ENCODE measurements at places on chromosomes 13 and 19.

GRCh38 chr13:27104606-27105005 is 67.0 kb downstream of the USP12 start:
- no peak for DNase-seq

GRCh38 chr13:112619730-112620631 is 32.0 kb upstream of the TUBGCP3 start:
- no peak for DNase-seq

DNA sequence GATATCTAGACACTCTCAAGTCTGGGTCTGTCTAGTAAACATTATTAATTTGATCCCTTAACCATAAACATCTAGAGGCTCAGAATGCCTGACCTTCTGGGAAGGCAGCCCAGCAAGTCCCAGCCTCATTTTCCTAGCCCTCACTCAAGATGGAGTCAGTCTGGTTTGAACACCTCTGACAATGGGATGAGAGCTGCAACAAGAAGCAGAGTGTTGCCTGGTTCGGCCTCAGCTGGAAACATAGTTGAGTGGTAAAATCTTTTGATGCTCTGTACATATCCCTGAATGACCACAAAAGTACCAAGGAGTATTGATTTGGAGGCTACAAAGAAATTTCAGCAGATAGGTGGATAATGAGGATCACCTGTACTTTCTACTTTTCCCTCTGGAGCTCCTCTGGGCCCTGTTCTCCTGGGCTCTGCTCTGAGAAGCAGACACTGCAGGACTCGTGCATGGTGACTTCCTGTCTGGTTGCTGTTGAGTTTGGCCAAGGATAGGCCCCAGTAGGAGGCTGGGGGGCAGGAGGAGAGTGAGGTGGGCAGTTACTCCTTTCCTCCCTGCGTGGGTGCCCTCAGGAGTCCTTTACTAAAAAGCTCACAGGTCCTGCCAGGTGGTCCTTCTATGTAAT is 68.4 kb upstream of the SLC15A1 start:
- no peak for DNase-seq

- no peak for DNase-seq
These were observed 520 bp downstream of the ZNF787 start for GRCh38 chr19:56120371-56121179.

GRCh38 chr13:79479882-79480281 is 1.1 kb upstream of the NDFIP2 start:
- no peak for DNase-seq

GRCh38 chr13:39297664-39298171 is 259.5 kb downstream of the NHLRC3 start:
- no peak for DNase-seq

DNA sequence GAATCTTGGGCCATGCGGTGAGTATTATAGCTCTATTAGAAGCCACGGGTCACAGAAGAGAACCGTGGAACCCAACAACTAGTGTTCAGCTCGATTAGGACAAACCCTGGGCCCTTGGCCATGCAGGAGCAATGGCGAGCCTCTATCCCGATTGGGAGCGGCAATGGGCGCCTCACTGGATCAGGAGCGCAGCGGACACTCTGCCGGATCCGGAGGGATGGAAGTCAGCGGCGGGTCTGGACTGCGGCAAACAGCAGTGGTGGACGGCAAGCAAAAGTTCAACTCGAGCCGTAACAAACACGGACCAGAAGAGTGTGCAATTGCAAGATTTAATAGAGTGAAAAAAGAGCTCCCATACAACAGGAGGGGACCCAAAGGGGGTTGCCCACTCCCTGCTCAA is 1481.9 kb downstream of the PCDH9 start:
- no peak for DNase-seq

DNA sequence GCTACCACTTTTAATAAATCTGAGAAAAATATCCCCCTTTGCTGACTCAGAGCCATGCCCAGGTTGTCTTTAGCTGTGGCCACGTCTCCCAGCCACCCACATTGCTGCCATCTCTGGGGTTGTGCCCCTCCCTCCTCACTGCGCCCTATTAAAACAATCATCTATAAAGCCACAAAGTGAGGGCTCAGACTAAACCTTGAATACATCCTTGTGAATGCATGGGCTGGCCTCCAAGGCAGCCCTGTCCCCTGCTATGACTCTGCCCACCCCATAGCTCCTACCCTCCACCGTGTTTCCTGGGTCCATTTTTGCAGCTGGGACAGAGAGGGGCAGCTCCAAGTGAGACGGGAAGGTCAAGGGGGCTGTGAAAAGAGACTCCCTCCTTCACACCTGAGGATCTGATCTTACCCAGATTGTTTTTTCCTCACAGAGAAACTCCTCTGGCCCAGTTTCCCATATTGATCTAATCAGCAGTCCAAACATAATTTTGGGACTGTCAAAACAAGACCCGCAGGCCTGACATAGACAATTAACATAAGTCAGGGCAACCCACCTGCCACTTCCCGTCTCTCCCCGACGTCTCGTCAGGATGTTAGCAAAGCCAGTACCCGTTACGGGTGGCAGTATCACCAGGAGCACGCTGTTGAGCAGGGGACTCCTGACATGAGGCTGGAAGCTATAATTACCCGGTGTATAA is 199.0 kb downstream of the KATNAL1 start:
- no peak for DNase-seq

All from cortex of kidney (tissue), 1 donor.